ENCODE measurements at places on chromosomes 5 and 9. TPM values are rescaled to one million over a fixed set of nuclear protein-coding genes. Genes with fewer than 3 reads are reported as not detected.

The NRG2 gene
- 1.4 TPM for polyA plus RNA-seq

- no peak for DNase-seq
Measured at GRCh38 chr5:102701748-102702147, 53.4 kb upstream of the PAM start.

DNA sequence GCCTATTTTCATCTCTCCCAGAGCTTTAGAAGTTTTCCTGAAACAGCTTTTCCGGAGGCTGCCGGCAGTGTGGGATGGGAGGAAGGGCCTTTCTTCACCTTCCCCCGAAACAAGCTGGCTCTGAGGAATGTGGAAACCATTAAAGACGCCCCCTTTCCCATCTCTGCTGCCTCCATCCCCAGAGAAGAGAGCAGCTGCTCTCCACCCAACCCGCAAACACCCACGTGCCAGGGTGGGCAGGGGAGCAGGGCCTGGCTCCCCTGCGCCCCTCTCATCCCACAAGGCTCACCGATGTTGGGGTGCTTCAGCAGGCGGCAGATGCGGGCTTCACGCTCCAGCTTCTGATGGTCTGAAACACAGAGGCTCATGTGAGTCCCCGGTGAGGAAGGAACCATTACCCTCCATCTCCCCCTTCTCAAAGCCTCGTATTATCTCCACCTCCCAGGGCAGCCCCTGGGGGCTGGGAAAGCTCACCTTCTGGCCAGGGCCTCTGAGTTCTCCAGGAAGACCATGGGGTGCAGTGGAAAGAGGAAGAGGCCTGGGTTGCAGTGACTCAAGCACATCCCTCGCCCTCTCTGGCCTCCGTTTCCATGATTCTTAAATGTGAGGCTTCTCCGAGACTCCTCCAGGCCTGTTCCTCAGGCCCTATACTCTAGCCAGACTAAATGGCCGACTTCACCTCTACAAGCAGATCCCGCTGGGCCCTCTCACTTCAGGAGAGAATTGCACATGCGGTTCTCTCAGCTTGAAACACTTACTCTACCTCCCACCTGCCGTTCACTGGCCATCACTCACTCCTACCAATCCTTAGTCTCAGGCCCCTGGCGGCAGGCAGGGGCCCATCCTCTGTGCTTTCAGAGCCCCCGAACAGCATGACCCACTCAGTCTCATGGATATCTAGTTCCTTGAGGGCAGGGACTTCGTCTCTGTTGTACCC, 24.6 kb downstream of the CAMK2A start:
- no peak for DNase-seq

DNA sequence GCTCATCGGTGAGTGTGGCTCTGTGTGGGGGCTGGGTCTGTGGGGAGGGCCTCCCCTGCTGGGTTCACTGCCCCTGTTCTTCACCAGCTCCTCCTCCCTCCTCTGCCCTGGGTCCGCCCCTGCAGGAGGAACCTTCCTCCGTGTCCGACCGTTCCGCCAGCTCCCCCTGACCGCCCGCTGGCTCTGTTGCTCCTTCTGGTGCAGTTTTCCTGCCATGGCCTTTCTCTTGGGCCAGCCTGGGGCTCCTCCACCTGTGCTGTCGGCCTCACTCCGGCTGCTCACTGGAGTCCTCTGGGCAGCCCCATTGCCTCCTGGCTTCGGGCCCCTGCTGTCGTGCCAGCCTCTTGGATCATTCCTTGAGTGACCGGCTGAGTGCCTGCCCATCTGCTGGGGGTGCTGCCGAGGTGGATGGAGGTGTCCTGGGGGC, 12.3 kb downstream of the RNU6ATAC start:
- no peak for DNase-seq

GRCh38 chr9:89153232-89154017, 25.2 kb downstream of the SHC3 start:
- DNase-seq = no peak

- no peak for DNase-seq
Measured at GRCh38 chr5:73827106-73827450, 201.1 kb downstream of the ARHGEF28 start.

GRCh38 chr5:137589185-137589584, 90.1 kb upstream of the SPOCK1 start:
- no peak for DNase-seq

GRCh38 chr5:24591426-24591825, 53.4 kb downstream of the CDH10 start:
- no peak for DNase-seq
